Neural crest cell (in vitro differentiated cells): ENCODE measurements at places on chromosomes 13 and 19.

- H3K4me3 ChIP-seq, result peak overlapping the region; percentile 90
- peaks cover 10% of the 10 kb centered on the region for H3K36me3 ChIP-seq
- H3K27ac ChIP-seq, result no peak overlapping the region
- peaks cover 39% of the 10 kb centered on the region for H3K4me1 ChIP-seq
- no peak for DNase-seq
These were observed 2.9 kb downstream of the NOTCH3 start for GRCh38 chr19:15197942-15198341.

- H3K27me3 ChIP-seq, result no peaks in the 10 kb centered on the region
- peaks cover 5% of the 10 kb centered on the region for H3K36me3 ChIP-seq
- peaks cover 4% of the 10 kb centered on the region for H3K4me1 ChIP-seq
- no peak overlapping the region for H3K27ac ChIP-seq
These were observed 173.2 kb upstream of the TRPC4 start for GRCh38 chr13:38042771-38043170.

GRCh38 chr13:97019236-97019635 lies 25.0 kb upstream of the OXGR1 start:
- H3K27ac ChIP-seq, result no peak overlapping the region
- peaks cover 4% of the 10 kb centered on the region for H3K4me1 ChIP-seq
- no peak for DNase-seq
- peaks cover 28% of the 10 kb centered on the region for H3K27me3 ChIP-seq
- no peaks in the 10 kb centered on the region for H3K36me3 ChIP-seq

GRCh38 chr19:30744741-30745475 lies 372.7 kb downstream of the ZNF536 start:
- H3K4me3 ChIP-seq, result no peak overlapping the region
- H3K4me1 ChIP-seq, result no peaks in the 10 kb centered on the region
- H3K27ac ChIP-seq, result no peak overlapping the region
- peaks cover 23% of the 10 kb centered on the region for H3K27me3 ChIP-seq

GRCh38 chr13:100089465-100090032 lies 656 bp downstream of the PCCA start:
- H3K36me3 ChIP-seq, result no peaks in the 10 kb centered on the region
- no peaks in the 10 kb centered on the region for H3K27me3 ChIP-seq
- H3K4me3 ChIP-seq, result peak overlapping the region; percentile 90
- no peak for DNase-seq

- no peak for DNase-seq
- no peaks in the 10 kb centered on the region for H3K4me1 ChIP-seq
- H3K4me3 ChIP-seq, result no peak overlapping the region
These were observed 58.4 kb downstream of the GPC5 start for GRCh38 chr13:91456837-91457236.

- H3K27ac ChIP-seq, result no peak overlapping the region
- no peaks in the 10 kb centered on the region for H3K27me3 ChIP-seq
- DNase-seq, result no peak
- H3K4me3 ChIP-seq, result no peak overlapping the region
- no peaks in the 10 kb centered on the region for H3K36me3 ChIP-seq
These were observed 591.4 kb downstream of the FGF9 start for GRCh38 chr13:22262001-22262885.

- H3K36me3 ChIP-seq, result no peaks in the 10 kb centered on the region
- no peak for DNase-seq
- H3K4me1 ChIP-seq, result peaks cover 15% of the 10 kb centered on the region
- no peak overlapping the region for H3K4me3 ChIP-seq
These were observed 129.9 kb downstream of the FOXO1 start for GRCh38 chr13:40536443-40537113.

DNA sequence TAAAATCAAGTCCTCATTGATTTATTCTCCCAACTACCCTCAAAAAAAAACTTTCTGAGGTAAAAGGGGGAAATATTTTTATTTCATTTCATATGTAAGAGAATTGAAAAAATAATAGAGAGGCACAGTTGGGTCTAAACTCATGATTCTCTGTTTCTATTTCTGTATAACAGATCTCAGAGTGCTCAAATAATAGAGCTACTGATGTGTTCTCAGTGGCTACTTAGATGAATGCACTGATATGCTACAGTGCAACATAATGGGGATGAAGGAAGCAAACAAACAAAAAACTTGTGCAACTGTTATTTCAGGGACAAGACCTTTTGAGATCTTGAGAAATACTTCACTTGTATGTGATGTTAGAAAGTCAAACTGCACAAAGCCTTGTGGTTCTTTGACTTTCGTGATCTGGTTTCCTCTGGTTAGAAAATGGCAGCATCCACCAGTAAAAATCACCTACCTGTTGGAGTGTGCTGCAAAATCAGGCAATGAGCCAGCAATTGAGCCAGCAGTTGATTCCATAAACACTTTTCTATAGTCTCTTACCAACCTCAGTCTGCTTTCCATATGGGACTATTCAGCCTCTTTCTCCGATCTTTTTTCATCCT lies 9.7 kb upstream of the DACH1 start:
- no peak for DNase-seq
- H3K27ac ChIP-seq, result no peak overlapping the region

- H3K27me3 ChIP-seq, result no peaks in the 10 kb centered on the region
- peaks cover 54% of the 10 kb centered on the region for H3K4me1 ChIP-seq
These were observed 47.5 kb downstream of the ATP11A start for GRCh38 chr13:112737294-112737693.

GRCh38 chr19:46648961-46649960 lies 11.7 kb downstream of the DACT3 start:
- no peak overlapping the region for H3K4me3 ChIP-seq
- H3K27ac ChIP-seq, result no peak overlapping the region
- DNase-seq, result no peak
- peaks cover 71% of the 10 kb centered on the region for H3K27me3 ChIP-seq

DNA sequence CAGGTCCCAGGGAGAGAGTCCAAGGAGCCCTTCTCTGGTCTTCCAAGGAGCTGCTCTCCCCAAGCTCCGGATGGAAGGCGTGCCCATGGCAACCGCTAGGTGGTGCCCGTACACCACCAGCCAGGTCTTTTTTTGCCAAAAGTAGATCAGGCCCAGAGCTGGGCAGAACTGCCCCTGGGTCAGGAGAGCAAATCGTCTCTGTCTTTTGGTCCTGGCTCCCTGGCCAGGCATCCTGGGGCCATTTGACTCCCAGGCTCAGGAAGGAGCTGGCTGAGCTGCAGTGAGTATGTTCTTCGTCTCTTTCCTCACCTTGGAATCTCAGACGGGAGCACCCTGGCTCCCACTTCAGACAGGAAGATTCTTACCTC lies 24.6 kb upstream of the BCL3 start:
- peak; percentile 75 for DNase-seq
- H3K27ac ChIP-seq, result no peak overlapping the region
- no peak overlapping the region for H3K4me3 ChIP-seq

- H3K4me1 ChIP-seq, result no peaks in the 10 kb centered on the region
- no peaks in the 10 kb centered on the region for H3K36me3 ChIP-seq
- DNase-seq, result no peak
- peaks cover 11% of the 10 kb centered on the region for H3K27me3 ChIP-seq
- no peak overlapping the region for H3K4me3 ChIP-seq
These were observed 20.5 kb downstream of the CEACAM4 start for GRCh38 chr19:41606215-41606837.

DNA sequence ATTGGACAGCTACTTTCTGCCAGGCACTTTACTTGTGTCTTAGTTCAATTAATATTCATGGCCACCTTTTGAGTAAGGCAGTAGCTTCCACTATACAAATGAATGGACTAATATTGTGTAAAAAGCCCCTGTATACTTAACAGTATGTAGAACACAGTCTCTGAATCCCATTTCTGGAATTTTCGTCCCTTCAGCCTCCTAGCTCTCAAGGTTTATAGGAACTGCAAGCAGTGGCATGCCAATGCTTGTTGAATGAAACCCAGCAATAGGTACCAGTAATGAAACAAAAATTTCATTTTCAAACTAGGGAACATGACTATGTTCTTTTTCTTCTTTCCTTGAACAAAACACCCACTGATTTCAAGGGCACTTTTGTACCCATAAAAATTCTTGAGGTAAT lies 361.6 kb downstream of the TDRD3 start:
- no peak overlapping the region for H3K27ac ChIP-seq
- H3K4me3 ChIP-seq, result no peak overlapping the region
- DNase-seq, result no peak
- peaks cover 8% of the 10 kb centered on the region for H3K27me3 ChIP-seq
- H3K4me1 ChIP-seq, result peaks cover 37% of the 10 kb centered on the region

DNA sequence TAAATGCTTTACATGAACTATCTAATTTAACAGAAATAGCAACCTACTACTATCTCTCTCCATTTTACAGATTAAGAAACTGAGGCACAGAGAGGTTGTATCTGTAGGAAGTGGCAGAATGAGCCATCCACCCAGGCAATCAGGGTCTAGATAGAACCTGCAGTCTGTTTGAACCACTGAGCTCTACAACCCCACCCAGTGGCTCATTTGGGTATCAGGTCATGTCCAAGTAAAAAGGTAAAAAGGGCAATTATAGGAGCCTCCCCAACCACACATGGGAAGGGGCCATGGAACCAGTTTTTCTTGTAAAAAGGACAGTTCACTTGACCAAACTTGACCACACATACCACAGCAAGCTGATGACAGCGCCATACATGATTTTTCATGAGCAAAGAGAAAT lies 92.9 kb upstream of the SGCG start:
- H3K27ac ChIP-seq, result no peak overlapping the region
- no peak overlapping the region for H3K4me3 ChIP-seq
- DNase-seq, result peak; percentile 9
- no peaks in the 10 kb centered on the region for H3K4me1 ChIP-seq

GRCh38 chr13:79936368-79937136 lies 404.4 kb downstream of the SPRY2 start:
- peaks cover 53% of the 10 kb centered on the region for H3K4me1 ChIP-seq
- DNase-seq, result no peak
- peaks cover 2% of the 10 kb centered on the region for H3K36me3 ChIP-seq
- peak overlapping the region; percentile 53 for H3K4me3 ChIP-seq

GRCh38 chr13:41995946-41996345 lies 35.0 kb upstream of the VWA8 start:
- H3K27me3 ChIP-seq, result peaks cover 6% of the 10 kb centered on the region
- H3K4me1 ChIP-seq, result no peaks in the 10 kb centered on the region
- no peak overlapping the region for H3K27ac ChIP-seq
- no peaks in the 10 kb centered on the region for H3K36me3 ChIP-seq
- no peak for DNase-seq
- no peak overlapping the region for H3K4me3 ChIP-seq

DNA sequence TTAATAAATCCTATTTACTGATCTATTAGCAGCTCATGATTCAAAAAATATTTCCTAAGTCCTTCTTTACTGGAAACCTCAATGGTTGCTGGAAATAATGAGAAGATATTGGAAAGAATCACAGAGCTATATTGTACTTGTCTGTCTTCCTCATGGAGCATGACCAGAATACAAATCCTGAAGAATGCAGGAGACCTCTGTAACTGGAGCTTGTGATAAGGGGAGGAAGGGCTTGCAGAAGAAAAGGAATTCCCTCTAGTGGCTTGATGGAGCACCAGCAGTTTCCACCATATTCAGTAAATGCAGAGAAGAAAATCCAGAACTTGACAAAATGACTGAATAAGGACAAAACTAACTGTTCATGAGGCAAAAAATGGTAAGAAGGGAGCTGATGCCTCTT lies 1333.1 kb downstream of the EFNB2 start:
- DNase-seq, result no peak
- no peak overlapping the region for H3K27ac ChIP-seq
- no peak overlapping the region for H3K4me3 ChIP-seq
- H3K4me1 ChIP-seq, result peaks cover 5% of the 10 kb centered on the region
- H3K36me3 ChIP-seq, result no peaks in the 10 kb centered on the region

- H3K4me1 ChIP-seq, result peaks cover 17% of the 10 kb centered on the region
- H3K27me3 ChIP-seq, result peaks cover 25% of the 10 kb centered on the region
- no peaks in the 10 kb centered on the region for H3K36me3 ChIP-seq
These were observed at the start of gene HIF3A for GRCh38 chr19:46296722-46297461. TSS of gene HIF3A (plus strand) at chr19:46297042. CDS start at chr19:46297077, 35 bp downstream.

GRCh38 chr19:1355568-1356507 lies 27.9 kb upstream of the NDUFS7 start:
- no peaks in the 10 kb centered on the region for H3K27me3 ChIP-seq
- DNase-seq, result no peak
- H3K27ac ChIP-seq, result peak overlapping the region; percentile 81
- H3K4me3 ChIP-seq, result peak overlapping the region; percentile 93

DNA sequence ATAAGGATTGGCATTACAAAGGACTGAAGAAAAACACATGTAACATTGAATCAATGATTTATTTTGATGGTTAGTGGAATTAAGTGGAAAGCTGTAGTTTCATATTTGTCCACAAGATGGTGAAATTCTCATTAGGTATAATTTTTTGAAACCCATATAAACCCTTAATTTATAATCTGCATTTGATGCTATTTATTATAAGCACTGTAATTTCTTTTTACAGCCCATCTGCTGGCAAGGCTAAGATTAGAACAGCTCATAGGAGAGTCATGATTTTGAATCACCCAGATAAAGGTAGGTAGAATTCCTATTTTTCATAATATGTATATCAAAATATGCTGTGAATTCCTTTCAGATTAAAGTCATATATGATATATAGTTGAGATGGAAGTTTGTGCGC lies 62.2 kb downstream of the DNAJC15 start:
- H3K27ac ChIP-seq, result no peak overlapping the region
- peaks cover 17% of the 10 kb centered on the region for H3K36me3 ChIP-seq
- H3K4me3 ChIP-seq, result no peak overlapping the region
- H3K4me1 ChIP-seq, result no peaks in the 10 kb centered on the region
- H3K27me3 ChIP-seq, result no peaks in the 10 kb centered on the region
- no peak for DNase-seq

DNA sequence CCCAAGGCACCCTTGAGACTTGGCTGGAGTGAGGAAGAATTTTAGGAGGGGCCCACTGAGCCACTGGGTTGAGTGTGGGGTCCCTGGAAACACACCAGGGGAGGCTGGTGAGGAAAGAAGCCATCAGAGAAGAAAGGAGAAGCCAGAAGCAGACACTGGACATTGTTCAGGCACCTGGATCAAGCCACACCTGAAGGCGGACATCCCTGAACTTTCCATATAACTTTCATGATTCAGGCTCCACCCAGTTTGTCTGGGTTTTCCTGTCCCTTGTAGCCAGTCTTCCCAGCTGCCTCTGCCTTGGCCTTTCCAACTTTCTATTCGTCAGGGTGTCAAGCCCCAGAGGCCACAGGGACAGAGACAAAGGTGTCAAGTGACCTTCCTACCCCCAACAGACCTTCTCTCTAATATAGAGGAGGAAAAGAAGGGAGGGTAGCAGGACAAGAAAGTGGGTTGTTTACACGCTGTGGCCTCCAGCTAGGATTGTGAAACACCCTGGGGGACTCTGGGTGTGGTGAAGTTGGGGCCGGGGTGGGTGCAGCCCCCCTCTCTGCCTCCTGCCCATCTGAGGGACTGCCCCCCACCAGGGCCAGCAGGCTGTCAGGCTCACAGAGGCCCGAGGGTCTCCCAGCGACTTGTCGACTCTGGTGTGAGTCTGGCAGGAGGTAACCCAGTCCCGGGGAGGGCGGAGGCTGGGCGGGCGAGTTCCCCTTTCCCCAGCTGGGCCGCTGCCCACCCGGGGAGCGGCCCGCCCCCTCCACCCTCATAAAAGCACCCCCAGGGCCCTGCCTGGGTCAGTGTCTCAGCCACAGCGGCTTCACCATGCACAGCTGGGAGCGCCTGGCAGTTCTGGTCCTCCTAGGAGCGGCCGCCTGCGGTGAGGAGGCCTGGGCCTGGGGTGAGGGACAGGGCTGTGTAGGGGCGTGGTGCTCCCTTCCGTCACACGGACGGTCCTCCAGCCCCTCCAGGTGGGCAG lies at the start of gene CFD:
Gene CFD, plus strand, starts transcription at position 797 of the 976 bp plus-strand sequence. Its CDS starts 26 bp downstream, at position 823.
- H3K27me3 ChIP-seq, result peaks cover 60% of the 10 kb centered on the region
- no peaks in the 10 kb centered on the region for H3K36me3 ChIP-seq
- peak within 1 kb of the TSS; percentile 59 for H3K4me3 ChIP-seq
- DNase-seq, result no peak
- peaks cover 7% of the 10 kb centered on the region for H3K4me1 ChIP-seq

- no peaks in the 10 kb centered on the region for H3K36me3 ChIP-seq
- peak within 1 kb of the TSS; percentile 81 for H3K27ac ChIP-seq
- H3K4me3 ChIP-seq, result peak within 1 kb of the TSS; percentile 93
- DNase-seq, result peak; percentile 87
- peaks cover 16% of the 10 kb centered on the region for H3K4me1 ChIP-seq
- H3K27me3 ChIP-seq, result no peaks in the 10 kb centered on the region
These were observed at the start of gene FKBP8 for GRCh38 chr19:18542941-18543813. TSS of gene FKBP8 (minus strand) at chr19:18543573. CDS start at chr19:18541970, 1,603 bp downstream.
